AG04449 (cell line): ENCODE measurements at places on chromosomes 11 and 22.

GRCh38 chr11:102430158-102430836 is 22.3 kb downstream of the TMEM123 start:
- no peak for DNase-seq

DNA sequence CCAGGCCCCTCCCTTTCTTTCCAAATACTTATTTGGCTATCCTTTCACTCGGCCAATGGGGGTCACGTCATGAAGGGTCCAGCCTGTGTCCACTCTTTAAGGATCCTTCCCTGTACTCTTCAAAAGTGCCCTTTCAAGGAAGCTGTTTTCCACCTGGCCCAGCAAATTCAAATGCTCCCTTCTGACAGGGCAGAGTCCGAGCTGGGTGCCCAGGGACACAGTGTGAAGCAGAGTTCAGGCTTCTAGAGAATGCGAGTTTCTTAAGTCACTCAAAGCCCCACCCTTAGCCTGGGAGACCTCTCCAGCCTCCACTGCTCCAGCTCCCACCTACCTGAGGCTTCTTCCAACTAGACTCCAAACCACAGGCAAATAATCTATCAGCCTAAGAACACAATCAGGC is 5.5 kb upstream of the APOA1 start:
- DNase-seq, result no peak

DNA sequence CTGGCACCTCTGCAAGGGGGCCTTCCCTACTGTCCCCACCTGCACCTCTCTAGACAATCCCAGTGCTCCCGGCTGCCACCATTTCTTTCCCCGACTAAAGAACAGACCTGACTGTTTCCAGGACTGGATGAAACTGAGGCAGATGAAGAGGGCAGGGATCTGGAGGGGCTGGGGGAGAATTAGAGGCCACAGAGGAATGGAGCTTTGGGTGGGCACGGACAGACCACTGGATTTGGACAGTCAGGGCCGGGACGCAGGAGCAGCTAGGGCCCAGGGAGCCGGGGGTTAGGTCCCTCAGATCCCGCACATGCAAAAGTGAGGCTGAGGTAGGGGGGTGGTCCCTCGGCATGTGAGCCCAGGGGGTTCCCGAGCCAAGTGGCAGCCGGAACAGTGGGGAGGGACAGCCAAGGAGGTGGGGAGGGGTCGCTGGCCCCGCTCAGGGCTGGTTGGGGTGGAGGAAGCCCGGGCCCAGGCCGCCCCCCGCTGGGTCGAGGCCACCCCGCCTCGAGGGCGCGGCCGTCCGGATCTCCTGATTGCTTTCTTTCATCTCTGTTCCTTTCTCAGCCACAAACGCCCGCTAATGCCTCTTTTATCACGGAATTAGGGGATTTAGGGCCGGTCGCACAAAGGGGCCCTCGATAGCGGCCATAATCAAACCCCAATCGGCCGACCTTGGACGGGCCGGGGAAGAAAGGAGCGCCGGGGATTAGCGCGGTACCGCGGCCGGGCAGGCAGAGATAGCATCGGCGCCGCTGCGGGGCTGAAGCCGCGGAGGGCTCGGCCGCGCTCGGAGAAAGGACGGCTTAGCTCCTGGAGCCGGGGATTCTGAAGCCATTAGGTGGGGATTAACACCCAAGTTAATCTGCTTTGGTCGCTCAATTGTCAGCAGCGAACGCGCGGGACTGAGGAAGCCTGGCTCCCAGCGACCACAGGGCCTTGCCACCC is 9.3 kb downstream of the SLC25A1 start:
- no peak for DNase-seq

DNA sequence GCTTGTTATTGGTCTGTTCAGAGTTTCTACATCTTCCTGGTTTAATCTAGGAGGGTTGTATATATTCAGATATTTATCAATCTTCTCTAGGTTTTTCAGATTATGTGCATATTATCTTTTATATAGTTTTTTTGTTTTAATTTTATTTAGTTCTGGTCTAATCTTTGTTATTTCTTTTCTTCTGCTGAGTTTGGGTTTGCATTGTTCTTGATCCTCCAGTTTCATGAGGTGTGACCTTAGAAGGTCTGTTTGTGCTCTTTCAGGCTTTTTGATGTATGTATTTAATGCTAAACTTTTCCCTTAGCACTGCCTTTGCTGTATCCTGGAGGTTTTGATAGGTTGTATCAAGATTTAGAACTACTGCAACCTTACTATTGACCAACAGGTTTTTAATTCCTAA is 117.7 kb downstream of the VPREB1 start:
- DNase-seq, result no peak

DNA sequence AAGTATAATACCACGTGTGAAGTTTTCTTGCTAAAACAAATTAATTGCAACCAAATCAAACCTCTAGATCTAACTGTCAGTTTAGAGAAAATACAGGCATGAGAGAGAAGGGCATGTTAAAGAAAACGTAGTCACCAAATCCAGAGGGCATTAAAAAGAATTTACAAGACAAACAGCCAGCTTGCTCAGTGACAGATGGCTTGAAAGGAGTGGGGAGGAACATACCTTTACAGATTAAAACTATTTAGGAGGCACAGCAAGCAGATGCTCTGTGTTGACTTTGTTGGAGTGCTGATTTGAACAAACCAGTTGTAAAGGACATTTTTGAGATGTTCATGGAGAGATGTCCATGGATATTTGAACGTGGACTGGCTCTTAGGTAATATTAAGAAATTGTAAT is 96.9 kb downstream of the ATXN10 start:
- no peak for DNase-seq

GRCh38 chr22:29747832-29748231 is 19.0 kb downstream of the ZMAT5 start:
- DNase-seq, result no peak

GRCh38 chr11:105100206-105100605 is 39.4 kb downstream of the CARD18 start:
- DNase-seq, result no peak

GRCh38 chr11:132088551-132088950 is 718.1 kb downstream of the NTM start:
- DNase-seq, result no peak

GRCh38 chr11:125425601-125426000 is 70.5 kb downstream of the FEZ1 start:
- no peak for DNase-seq

- no peak for DNase-seq
Measured at GRCh38 chr11:10838083-10838482, 19.8 kb downstream of the ZBED5 start.

DNA sequence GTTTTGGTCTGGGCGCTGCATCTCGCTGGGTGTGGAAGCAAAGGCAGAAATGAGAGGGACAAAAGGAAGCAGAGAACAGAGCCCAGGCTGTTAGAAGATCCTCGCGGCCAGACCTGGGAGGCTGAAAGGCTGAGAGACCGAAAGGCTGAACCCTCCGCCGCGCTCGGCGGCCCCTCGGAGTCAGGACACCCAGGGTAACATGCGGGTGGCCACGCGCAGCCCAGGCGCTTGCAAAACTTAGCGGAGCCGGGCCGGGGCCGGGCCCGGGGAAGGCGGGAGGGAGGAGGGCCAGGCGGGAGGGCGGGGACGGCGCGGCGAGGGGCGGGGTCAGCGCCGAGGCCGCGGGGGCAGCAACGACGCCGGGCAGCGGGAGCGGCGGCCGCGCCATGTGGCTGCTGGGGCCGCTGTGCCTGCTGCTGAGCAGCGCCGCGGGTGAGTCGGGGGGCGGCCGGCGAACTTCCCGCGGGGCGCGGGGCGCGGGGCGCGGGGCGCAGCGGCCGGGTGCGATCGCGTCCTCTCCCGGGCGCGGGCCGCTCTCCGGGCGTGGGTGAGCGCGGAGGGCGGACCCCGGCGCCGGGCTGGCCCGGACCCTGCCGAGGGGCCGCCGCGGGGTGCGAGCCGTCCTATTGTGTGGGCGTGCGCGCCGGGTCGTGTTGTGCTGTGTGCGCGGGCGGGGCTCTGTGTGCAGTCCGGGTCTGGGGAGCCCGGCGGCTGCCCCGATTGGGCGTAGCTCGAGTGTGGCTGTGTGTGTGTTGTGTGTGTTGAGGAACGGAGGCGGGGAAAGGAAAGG is at the start of gene LDLRAD3:
Gene LDLRAD3, plus strand, starts transcription at position 350 of the 790 bp plus-strand sequence. Its CDS starts 37 bp downstream, at position 387.
- DNase-seq, result no peak

DNA sequence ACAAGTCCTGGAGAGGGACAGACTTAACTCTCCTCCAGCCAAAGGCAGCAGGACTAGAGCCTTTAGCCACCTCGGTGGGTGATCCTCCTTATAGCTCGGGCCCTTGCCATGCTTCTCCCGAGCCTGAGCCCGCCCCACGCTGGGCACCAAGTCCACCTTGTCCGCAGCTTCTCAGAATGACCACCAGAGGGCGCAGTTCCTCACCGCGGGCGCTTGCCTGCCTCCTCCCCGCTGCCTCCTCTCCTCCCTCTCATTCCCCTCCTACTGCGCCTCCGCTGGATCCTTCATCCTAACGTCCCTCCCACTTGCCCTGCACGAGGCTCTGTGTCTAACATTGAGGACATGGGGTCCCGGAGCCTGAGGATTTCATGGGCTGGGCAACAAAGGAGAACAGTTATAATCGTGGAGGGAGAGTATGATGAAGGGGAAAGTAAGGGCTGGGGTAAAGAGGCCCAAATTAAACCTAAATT is 11.3 kb upstream of the MOGAT2 start:
- DNase-seq, result no peak

DNA sequence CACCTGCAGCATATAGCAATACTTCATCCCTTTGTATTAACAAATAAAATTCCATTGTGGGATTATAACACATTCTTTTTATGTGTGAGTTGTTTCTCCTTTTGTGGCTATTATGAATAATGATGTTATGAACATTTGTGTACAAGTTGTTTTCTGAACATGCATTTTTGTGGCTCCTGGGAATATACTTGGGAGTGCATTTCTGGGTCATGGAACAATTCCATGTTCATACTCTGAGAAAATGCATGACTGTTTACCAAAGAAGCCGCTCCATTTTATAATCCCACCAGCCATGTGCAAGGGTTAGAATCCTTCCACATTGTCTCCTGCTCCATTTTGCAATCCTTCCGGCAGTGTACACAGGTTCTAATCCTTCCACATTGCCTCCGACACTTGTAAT is 713.8 kb downstream of the TBC1D22A start:
- DNase-seq, result no peak
